NCI-H1436 treated with DMSO at 0.1 percent for 48 hours (cell line): ENCODE measurements at places on chromosomes 7 and 10.

DNA sequence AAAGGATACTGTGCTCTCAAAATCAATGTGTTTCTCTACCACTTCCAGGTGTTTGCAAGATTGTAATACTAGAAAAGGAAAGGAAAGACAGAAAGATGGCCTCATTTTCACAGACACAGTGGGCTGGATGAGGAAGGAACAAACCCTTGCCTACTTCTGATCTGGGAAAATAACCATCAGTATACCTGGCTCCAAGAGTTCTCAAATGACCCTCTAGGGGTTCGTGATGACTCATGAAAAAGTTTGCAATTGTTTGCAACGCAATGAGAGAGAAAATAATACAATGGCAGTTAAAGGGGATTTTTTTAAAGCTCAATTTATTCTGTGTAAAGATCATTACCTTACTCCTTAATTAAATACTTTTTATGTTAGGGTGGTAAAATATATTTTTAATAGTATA, 197.6 kb upstream of the INHBA start:
- DNase-seq, result no peak

GRCh38 chr7:90804370-90804769, 208.2 kb downstream of the CDK14 start:
- no peak for DNase-seq

- no peak for DNase-seq
Observed at GRCh38 chr7:26343837-26344236, 52.2 kb downstream of the SNX10 start.

DNA sequence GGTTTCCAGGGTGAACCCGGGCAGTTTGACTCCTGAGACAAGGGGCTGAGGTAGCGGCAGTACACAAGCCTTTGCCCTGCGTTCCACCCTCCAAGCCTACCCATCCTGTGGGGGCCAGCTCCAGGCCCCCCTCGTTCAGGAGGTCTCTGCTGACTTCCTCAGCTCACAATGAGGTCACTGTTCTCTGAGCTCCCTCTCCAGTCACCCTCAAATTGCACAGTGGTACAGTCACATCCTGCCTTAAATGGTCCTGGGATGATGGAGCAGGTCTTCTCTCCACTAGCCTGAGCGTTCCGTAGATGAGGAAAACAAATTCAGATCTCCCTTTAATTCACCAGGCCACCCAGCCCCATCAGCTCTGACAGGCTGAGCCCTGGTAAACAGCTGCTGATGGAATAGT, 90.2 kb downstream of the SH3PXD2A start:
- DNase-seq, result no peak

DNA sequence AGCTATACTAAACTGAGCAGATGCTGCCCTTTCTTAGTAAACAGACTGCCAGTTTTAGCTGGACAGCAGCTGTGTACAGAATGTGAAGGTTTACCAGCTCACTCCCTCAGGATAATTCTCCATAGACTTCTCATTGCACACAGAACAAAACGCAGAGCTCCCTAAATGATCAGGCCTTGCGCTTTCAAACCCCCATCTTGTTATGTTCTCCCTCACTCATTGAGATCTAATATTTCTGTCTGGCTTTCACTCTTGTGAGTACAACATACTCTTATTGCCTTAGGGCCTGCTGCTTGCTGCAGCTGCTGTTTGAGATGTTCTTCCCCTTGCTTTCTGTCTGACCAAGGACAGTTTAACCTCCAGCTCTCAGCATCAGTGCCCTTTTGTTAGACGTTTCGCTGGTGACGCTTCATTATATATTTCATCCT, 17.3 kb downstream of the VWDE start:
- DNase-seq, result peak; percentile 21

- no peak for DNase-seq
Observed at GRCh38 chr10:1199897-1200721, 143.9 kb downstream of the WDR37 start.

DNA sequence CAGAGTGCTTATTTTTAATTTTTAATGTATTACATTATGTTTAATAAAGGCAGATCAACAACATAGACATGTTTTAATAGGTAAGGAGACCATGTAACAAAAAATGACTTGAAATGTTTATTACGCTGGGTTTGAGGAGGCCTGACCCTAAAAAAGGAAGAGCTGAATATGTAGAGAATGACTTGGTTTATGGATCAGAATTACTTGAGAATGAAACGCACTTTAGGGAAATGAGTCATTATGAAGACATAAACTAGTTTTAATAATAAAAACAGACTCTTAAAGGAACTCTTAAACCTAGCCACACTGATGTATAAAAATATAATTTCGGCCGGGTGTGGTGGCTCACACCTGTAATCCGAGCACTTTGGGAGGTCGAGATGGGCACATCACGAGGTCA, 56.5 kb downstream of the CTTNBP2 start:
- DNase-seq, result no peak

GRCh38 chr7:26698806-26699205, 165.6 kb downstream of the SKAP2 start:
- no peak for DNase-seq

DNA sequence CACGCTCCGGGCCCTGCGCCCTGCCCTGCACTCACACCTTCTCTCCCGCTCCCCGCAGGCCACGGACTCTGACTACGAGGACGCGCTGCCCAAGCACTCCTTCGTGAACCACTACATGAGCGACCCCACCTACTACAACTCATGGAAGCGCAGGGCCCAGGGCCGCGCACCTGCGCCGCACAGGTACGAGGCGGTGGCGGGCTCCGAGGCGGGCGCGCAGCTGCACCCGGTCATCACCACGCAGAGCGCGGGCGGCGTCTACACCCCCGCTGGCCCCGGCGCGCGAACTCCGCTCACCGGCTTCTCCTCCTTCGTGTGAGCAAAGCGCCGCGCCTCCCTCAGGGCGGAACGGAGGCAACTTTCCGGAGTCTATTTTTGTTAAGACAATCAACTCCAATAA, 417.0 kb upstream of the FOXK1 start:
- DNase-seq, result no peak

GRCh38 chr7:31734456-31734855, 47.4 kb downstream of the PPP1R17 start:
- no peak for DNase-seq

GRCh38 chr10:124458889-124459288, 2.7 kb upstream of the LHPP start:
- no peak for DNase-seq

DNA sequence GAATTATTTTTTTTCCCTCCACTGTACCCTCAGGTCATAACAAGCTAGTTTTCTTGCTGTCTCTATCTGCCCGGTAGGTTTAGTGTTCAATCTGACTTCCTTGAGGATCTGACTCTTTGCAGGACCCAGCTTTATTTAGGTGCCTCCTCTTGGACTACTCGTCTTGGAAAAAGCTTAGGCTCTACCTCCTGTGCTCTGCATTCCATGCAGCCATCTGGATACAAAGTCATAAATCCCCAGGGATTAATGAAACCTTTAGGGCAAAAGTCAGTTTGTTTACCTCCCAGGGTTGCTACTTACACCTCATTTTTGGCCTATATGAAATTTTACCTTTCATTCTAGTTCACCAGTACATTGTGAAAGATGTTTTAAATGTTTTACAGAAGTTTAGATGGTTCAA, 8.0 kb downstream of the STAG3 start:
- no peak for DNase-seq

DNA sequence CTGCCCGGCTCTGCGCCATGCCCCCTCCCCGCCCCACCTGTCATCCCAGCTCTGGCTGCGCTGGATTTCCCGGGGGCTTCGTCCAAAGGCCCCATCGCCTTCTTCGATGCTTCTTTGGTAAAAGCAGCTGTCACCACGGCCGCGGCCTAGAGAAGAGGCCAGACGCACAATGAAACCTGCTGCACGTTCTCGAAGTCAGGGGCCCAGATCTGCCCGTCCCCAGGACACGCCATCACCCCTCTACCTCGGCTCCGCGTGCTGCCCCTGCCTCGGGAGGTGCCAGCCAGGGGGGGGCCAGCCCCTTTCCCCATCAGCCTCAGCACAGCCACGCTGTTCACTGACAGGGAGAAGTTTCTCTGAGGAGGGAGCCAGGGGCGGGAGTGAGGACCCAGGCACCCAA, 6.8 kb downstream of the GIGYF1 start:
- DNase-seq, result no peak

GRCh38 chr7:106125417-106125816, 13.3 kb upstream of the SYPL1 start:
- DNase-seq, result no peak

- DNase-seq, result no peak
Observed at GRCh38 chr10:25398680-25399079, 223.9 kb downstream of the GPR158 start.

- no peak for DNase-seq
Observed at GRCh38 chr7:43953071-43953470, 26.8 kb downstream of the UBE2D4 start.

DNA sequence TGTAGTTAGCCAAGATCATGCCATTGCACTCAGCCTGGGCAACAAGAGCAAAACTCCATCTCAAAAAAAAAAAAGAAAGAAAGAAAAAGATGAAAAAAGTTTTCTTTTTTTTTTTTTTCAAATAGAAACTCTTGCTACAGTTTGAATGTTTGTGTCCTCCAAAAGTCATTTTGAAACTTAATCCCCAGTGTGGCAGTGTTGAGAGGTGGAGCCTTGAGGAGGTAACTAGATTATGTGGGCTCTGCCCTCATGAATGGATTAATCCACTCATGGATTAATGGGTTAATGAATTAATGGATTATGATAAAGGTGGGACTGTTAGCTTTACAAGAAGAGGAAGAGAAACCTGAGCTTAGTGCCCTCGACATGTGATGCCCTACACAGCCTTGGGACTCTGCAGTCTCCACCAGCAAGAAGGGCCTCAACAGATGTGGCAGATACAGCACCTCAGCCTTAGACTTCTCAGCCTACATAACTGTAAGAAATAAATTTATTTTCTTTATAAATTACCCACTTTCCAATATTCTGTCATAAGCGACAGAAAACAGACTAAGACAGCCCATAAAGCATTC, 25.1 kb downstream of the CPEB3 start:
- no peak for DNase-seq

GRCh38 chr7:2012981-2013380, 219.8 kb downstream of the MAD1L1 start:
- no peak for DNase-seq

GRCh38 chr7:135684136-135684535, 21.8 kb downstream of the STMP1 start:
- no peak for DNase-seq

GRCh38 chr7:22921386-22922086, 92.4 kb downstream of the HYCC1 start:
- DNase-seq, result no peak

GRCh38 chr10:131400513-131400912, 89.0 kb upstream of the TCERG1L start:
- DNase-seq, result no peak

- DNase-seq, result no peak
Observed at GRCh38 chr7:135286876-135287275, 53.2 kb downstream of the STRA8 start.

- no peak for DNase-seq
Observed at GRCh38 chr10:131905267-131905571, 4.4 kb downstream of the PPP2R2D start.

- DNase-seq, result no peak
Observed at GRCh38 chr10:48940958-48941357, 1.3 kb upstream of the LRRC18 start.

DNA sequence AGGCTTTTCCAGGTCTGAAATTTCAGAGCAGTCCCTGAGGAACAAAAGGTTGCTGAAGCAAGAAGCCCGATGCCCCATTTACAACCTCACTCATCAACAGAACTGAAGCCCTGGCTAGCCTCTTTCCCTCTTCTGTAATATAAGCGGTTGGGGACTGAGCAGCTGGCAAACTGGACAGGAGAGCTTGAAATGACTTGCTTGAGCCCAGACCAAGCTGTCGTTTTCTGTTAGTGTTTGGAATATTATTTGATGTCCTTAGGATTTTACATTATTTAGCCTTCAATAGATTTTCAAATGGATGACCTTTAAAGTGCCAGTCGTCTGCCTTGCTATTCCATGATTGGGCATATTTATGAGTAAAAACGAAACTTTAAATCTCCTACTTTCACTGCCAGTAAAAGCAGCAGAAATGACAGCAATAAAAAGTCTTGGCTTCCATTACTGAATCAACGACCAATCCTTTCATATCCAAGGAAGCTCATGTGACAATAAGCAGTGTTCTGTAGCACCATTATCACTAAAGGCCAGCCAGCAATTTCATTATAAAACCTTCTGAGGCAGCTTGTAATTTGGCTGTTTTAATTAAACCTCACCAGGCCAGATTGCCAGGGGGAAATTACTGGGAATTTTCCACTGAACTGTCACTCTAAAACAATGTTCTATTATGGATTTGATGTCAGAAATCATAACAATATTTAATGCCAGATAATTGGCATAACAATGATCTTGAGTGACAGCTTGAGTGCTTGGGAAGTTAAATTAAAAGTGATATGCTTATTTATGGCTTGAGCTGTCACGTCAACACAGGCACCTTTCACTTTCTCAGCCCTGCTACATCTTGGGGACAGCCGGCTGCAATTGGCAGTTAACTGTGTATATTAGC, 85.9 kb downstream of the LSMEM1 start:
- no peak for DNase-seq

DNA sequence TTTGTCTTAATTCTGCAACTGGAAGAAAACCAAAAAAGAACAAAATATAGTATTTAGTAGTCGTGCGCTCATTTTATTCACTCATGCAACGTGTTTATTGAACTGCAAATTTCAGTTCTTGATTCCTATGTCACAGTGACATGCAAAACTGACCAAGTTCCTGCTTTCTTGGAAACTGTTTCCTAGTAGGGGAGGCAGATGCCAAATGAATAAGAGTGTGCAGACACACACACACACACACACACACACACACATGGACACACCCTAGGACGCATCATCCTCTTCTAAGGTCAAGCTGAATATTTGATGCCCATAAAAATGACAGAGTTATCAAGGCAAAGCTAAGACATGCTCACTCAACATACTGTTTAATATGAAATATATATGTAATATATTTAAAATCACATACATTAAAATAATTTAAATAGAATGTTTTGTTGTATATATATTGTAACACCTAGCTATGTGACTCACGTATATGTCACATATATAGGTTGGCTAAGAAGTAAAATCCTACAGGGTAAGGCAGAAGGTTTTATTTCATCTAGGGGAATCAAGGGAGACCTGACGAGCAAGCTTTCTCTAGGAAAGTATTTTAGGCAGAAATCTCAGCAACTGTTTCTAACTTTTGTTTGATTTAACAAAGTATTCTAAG, 79.6 kb downstream of the SVIL start:
- DNase-seq, result no peak

DNA sequence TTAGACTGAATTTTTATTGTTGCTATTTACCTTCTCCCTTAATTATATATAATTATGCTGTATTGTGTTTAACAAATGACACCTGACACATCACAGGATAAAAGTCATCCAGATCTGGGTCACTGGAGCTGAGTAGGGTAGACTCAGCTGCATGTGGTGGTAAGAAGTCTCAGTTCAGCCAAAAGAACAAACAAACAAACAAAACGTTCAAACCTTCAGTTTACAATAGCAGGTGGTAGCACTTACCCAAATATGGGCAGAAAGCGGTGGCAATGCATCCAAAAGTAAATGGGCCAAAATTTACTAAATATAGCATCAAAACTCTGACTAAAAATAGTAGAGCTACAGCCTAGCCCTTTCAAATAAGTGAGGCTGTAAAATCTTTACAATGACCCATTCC, 42.2 kb downstream of the ZWINT start:
- no peak for DNase-seq
